Activated naive CD4-positive, alpha-beta T cell treated with anti-CD3 and anti-CD28 coated beads, Interleukin-2, amount 10 ng/mL, durations not matched to agents 7 days and 5 days (primary cell): ENCODE measurements at places on chromosomes 7 and 10.

- no peaks in the 10 kb centered on the region for H3K36me3 ChIP-seq
- H3K27me3 ChIP-seq, result no peaks in the 10 kb centered on the region
- DNase-seq, result no peak
- H3K4me3 ChIP-seq, result no peak overlapping the region
- no peak overlapping the region for H3K27ac ChIP-seq
Observed at GRCh38 chr7:31918706-31919393, 151.4 kb downstream of the PDE1C start.

GRCh38 chr10:122168598-122169394 lies 102.3 kb upstream of the BTBD16 start:
- no peaks in the 10 kb centered on the region for H3K36me3 ChIP-seq
- peaks cover 61% of the 10 kb centered on the region for H3K27me3 ChIP-seq
- H3K4me1 ChIP-seq, result no peaks in the 10 kb centered on the region
- no peak overlapping the region for H3K4me3 ChIP-seq
- H3K27ac ChIP-seq, result no peak overlapping the region

GRCh38 chr10:123323884-123324283 lies 169.7 kb downstream of the BUB3 start:
- H3K27me3 ChIP-seq, result peaks cover 4% of the 10 kb centered on the region
- H3K36me3 ChIP-seq, result no peaks in the 10 kb centered on the region
- no peaks in the 10 kb centered on the region for H3K4me1 ChIP-seq
- no peak overlapping the region for H3K4me3 ChIP-seq

DNA sequence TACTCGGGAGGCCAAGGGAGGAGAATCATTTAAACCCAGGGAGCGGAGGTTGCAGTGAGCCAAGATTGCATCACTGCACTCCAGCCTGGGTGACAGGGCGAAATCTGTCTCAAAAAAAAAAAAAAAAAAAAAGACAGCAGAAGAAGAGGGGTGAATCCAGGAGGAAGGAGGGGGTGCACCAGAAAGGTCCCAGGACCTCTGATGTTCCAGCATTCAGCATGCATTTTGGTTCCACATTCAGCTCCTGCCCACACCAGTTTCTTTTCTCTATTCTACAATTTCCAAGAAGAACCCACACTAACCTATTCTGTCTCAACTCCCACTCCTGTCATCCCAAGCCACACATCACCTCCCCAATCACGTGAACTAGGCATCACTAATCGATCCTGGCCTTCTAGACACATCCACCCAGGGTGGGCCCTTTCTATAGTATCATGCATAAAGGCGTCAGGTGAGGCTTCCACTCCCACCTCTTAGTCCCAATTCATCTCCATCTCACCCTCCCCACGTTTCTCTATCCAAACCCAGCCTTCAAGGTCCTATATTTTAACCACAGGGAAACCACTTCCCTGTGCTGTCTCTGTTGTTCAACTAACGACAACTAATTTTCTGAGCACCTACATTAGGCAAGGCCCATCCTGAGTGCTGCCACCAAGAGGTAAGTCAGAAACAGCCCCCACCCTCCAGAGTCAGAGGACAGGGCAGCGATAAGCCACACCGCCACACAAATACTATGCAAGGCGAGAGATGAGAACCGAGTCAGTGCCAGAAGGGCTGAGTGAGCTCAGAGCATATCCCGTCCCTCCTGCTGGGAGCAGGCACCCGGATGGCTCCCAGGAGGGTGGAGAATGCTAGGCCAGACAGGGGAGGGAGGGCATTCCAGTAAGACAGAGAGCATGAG lies 2.2 kb downstream of the ANXA11 start:
- no peaks in the 10 kb centered on the region for H3K27me3 ChIP-seq
- peaks cover 37% of the 10 kb centered on the region for H3K36me3 ChIP-seq
- peak overlapping the region; percentile 86 for H3K27ac ChIP-seq
- DNase-seq, result peak; percentile 83
- peak overlapping the region; percentile 98 for H3K4me3 ChIP-seq
- H3K4me1 ChIP-seq, result peaks cover 55% of the 10 kb centered on the region

GRCh38 chr10:33681595-33681994 lies 347.1 kb upstream of the NRP1 start:
- no peak for DNase-seq
- no peak overlapping the region for H3K4me3 ChIP-seq
- H3K27ac ChIP-seq, result no peak overlapping the region
- H3K27me3 ChIP-seq, result no peaks in the 10 kb centered on the region

DNA sequence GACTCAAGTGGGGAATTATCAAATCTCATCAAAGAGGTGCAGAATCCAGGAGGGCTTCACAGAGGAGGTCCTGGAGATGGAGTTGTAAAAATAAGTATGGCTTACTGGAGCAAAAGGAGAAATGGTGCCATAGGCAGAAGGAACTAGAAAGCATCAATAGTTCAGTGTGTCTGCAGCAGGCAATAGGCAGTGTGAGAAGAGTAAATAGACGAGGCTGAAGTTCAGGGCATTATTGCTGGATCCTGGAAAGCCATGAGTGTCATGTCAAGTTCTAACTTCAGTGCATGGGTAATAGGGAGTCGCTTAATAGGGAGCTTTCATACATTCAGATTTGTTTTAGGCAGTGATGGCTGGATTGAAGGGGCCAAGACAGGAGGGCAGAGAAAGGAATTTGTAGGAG lies 39.3 kb downstream of the CYP26A1 start:
- H3K4me1 ChIP-seq, result peaks cover 10% of the 10 kb centered on the region
- no peak overlapping the region for H3K27ac ChIP-seq
- H3K36me3 ChIP-seq, result no peaks in the 10 kb centered on the region
- H3K27me3 ChIP-seq, result peaks cover 11% of the 10 kb centered on the region

- peaks cover 23% of the 10 kb centered on the region for H3K4me1 ChIP-seq
- H3K27me3 ChIP-seq, result no peaks in the 10 kb centered on the region
- H3K36me3 ChIP-seq, result peaks cover 11% of the 10 kb centered on the region
- H3K4me3 ChIP-seq, result no peak overlapping the region
- H3K27ac ChIP-seq, result no peak overlapping the region
- DNase-seq, result no peak
Observed at GRCh38 chr10:100982916-100983830, 4.1 kb downstream of the MRPL43 start.

DNA sequence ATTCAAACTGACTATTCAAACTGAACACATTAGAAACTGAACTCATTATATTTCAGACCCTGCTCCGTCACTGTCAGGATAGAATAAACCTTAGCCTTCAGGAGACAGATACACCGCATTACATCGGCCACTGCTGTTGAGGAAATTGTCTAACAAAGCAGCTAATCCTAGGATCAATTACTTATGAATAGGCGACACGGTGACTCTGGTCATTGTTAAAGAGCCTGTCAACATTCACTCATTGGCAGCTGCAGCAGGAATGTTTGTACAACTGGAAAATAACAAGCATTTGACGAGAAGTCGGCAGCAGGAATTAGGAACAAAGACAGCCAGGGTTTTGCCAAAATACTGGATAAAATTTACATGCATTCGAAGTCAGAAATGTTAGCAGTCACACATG lies 112.0 kb upstream of the MKX start:
- no peaks in the 10 kb centered on the region for H3K4me1 ChIP-seq
- H3K27ac ChIP-seq, result no peak overlapping the region
- H3K36me3 ChIP-seq, result no peaks in the 10 kb centered on the region
- no peak overlapping the region for H3K4me3 ChIP-seq
- no peaks in the 10 kb centered on the region for H3K27me3 ChIP-seq

DNA sequence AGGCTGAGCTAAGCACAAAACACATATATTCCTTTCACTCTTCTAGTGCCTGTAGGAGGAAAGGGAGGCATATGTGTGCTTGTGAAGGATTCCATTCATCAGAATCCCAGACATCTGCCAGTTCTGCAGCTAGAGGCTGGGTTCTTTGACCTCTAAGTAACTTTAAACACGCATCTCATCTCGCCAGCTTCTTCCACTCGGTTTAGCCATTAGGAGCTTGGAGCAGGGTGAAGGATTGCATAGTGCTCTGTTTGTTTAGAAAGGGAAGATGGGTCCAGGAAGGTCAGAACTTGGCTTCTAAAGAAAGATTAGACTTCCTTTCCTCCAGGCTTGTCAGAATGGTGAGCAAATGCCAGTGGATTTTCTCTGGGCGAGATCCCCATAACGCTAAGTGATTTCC lies 43.6 kb downstream of the HK1 start:
- DNase-seq, result no peak
- H3K4me3 ChIP-seq, result no peak overlapping the region
- H3K27ac ChIP-seq, result no peak overlapping the region
- H3K4me1 ChIP-seq, result peaks cover 63% of the 10 kb centered on the region
- H3K27me3 ChIP-seq, result no peaks in the 10 kb centered on the region

DNA sequence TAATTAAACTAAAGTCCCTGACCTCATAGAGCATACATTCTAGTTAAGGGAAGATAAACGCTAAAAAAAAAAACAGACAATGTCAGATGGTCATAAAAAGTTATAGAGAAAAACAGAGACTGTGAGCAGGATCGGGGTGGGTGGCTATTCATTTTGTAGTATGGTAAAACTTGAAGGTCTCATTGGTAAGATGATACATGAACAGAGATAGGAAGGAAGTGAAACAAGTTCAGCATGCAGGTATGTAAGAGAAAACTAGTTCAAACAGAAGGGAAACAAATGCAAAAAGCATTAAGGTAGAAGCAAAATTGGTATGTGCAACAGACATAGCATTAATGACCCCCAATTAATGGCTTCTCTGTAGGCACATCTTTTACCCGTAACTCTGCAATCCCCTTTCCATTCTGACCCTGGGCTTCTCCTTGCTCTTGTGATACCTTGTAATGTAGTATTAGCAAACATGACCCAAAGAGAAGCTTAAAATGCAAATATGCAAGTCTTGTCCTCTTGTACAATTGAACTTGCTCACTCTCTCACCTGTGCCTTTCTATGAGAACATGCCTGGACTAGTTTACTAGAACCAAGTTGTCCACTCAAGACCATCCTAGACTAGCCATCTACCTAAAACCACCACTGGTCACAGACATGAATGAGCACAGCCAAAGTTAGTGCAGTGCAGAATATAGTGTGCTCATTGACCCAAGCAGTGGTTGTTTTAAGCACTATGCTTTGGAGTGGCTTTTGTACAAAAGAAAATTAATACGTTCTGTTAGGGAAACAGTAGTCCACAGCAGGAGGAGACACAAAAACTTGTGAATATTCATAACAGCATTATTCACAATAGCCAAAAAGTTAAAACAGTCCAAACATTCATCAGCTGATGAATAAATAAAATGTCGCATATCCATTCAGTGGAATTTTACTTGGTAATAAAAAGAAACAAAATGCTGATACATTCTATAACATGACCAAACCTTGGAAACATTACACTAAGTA lies 57.0 kb downstream of the BRAF start:
- peaks cover 14% of the 10 kb centered on the region for H3K36me3 ChIP-seq
- H3K4me1 ChIP-seq, result peaks cover 14% of the 10 kb centered on the region
- no peak overlapping the region for H3K4me3 ChIP-seq
- no peak overlapping the region for H3K27ac ChIP-seq

GRCh38 chr10:90274721-90275468 lies 573.5 kb downstream of the KIF20B start:
- no peak overlapping the region for H3K27ac ChIP-seq
- H3K36me3 ChIP-seq, result no peaks in the 10 kb centered on the region
- H3K4me3 ChIP-seq, result no peak overlapping the region
- H3K4me1 ChIP-seq, result no peaks in the 10 kb centered on the region
- no peaks in the 10 kb centered on the region for H3K27me3 ChIP-seq

DNA sequence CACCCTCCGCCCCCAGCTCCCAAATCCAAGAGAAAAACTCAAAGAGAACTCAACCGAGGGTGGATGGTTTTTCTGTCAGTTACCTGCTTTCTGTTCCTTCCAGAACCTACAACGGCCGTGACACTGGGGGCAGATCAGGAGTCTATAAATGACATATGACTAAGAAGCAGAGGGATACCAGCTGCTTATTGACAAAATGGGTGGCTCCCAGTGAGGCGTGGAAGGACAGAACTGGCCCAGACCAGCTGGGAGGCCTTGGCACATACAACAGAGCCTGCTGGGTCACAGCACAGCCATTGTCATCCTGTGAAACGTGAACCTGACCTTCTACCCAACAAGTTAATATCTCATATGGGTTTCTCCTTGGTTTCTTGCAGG lies 84.3 kb upstream of the ADRB1 start:
- DNase-seq, result no peak
- H3K4me3 ChIP-seq, result no peak overlapping the region
- H3K27ac ChIP-seq, result no peak overlapping the region
- peaks cover 42% of the 10 kb centered on the region for H3K4me1 ChIP-seq
- peaks cover 62% of the 10 kb centered on the region for H3K27me3 ChIP-seq

- peaks cover 1% of the 10 kb centered on the region for H3K36me3 ChIP-seq
- peaks cover 3% of the 10 kb centered on the region for H3K4me1 ChIP-seq
- peaks cover 23% of the 10 kb centered on the region for H3K27me3 ChIP-seq
- DNase-seq, result peak; percentile 91
- H3K4me3 ChIP-seq, result peak within 1 kb of the TSS; percentile 36
- H3K27ac ChIP-seq, result peak within 1 kb of the TSS; percentile 58
Observed at GRCh38 chr10:133336577-133337369, at the start of gene CALY. CALY (minus strand) TSS chr10:133336896; CDS start chr10:133328989, 7,907 bp downstream.

- H3K36me3 ChIP-seq, result no peaks in the 10 kb centered on the region
- peak overlapping the region; percentile 16 for H3K4me3 ChIP-seq
- peak overlapping the region; percentile 89 for H3K27ac ChIP-seq
Observed at GRCh38 chr10:30528429-30528786, 94.4 kb downstream of the MAP3K8 start.
